ENCODE measurements at places on chromosomes 2 and 18.

GRCh38 chr2:241063093-241063551 lies 39.0 kb downstream of the MTERF4 start:
- DNase-seq: no peak

DNA sequence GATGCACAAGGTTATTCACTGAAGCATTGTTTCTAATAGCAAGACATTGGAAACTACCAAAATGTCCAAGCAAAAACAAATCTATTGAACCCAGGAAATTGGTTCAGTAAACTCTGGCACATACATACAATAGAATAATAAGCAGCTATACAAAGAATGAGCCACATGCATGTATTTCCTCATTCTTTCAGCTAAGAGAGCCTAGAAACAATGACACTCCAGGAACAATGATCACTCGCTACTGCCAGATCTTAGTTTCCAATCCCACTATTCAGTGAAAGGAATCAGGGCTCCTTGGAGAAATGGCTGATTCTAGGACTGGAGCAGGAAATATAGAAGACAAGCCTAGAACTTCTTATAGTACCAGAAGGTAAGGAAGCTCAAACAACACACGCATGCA lies 221.9 kb upstream of the AGAP1 start:
- DNase-seq: no peak

DNA sequence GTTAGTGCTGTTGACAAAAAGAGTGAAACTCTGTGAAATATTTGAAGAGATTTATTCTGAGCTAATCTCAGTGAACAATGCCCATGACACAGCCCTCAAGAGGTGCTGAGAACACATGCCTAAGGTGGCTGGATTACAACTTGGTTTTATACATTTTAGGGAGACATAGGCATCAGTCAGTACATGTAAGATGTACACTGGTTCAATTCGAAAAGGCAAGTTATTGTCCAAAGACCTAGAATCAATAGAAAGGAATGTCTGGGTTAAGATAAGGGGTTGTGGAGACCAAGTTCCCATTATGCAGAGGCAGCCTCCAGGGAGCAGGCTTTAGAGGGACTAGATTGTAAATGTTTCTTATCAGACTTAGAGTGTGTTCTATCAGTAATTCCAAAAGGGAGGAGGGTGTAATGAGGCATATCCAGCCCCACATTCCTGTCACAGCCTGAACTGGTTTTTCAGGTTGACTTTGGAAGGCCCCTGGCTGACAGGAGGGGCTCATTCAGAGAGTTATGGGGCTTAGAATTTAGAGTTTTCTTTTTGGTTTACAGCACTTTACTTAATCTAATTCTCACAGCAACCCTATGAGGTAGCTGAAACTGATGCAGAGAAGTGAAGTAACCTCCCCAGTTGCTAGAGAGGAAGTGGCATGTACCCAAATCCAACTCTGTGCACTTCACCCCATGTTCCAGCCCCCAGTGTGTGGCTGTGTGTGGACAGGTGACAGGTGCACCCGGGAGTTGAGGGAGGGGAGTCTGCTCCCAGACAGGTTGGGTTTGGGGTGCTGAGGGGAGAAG lies 28.3 kb upstream of the ASAP2 start:
- no peak for DNase-seq

DNA sequence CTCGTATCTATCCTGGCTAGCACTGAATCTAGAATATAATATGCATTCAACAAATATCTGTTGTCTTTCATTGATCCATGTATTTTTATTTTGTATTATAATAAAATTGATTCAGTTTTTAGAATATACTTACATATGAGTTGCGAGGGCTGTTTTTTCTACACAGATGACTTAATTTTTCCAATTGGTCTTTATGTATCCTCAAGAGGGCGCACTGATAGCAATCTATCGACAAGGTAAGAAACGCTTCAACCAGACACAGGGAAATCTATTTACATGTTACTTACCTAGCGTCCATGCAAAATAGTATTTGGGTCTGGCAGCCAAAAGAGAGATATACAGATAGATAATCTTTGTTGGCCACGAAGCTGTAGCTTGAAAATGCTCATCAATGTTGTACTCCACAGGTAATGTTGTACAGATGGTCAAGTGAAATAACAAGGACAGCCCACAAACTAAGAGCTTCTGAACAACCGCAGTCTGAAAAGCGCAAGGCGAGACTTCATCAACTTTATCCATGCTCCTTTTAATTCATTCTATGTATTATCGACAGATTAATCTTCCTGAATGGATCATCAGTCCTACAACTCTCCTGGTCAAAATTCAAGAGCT lies 35.5 kb upstream of the KIDINS220 start:
- no peak for DNase-seq

GRCh38 chr2:170034596-170034995 lies 143.4 kb upstream of the MYO3B start:
- DNase-seq: no peak

- DNase-seq: no peak
Observed at GRCh38 chr2:38074764-38075506, 1.0 kb downstream of the CYP1B1 start.

GRCh38 chr2:25651066-25651465 lies 22.3 kb downstream of the DTNB start:
- DNase-seq: no peak

DNA sequence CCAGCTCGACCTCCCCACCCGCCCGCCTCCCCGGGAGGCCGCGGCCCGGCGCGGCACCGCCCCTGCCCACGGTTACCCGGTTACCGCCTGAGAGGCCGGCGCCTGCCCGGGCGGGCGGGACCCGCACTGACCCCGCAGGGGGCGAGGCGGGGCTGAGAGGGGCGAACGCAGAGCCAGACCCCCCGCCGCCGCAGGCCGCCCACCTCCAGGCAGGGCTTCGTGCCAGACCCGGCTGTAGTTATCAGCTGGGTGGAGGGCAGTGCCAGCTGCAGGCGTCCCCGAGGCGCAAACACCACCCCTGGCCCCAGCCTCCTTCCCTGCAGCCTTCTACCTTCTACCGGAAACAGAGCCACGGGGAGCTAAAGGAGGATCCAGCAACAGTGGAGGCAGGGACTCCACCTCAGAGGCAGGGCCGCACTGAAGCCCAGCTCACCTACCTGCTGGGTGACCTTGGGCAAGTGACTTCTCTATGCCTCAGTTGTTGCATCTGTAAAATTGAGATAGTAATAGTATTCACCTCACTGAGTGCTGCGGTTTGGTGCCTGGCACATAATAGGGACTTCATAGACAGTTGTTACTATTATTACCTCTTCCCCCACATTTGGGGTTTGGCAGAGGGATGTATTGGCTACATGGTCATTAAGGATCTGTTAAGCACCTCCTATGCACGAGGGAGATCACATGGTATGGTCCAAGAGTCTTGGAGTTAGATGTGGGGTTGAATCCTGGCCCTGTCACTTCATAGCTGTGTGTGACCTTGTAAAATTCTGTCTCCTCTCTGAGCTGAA lies 231.6 kb upstream of the SMAD2 start:
- DNase-seq: no peak

DNA sequence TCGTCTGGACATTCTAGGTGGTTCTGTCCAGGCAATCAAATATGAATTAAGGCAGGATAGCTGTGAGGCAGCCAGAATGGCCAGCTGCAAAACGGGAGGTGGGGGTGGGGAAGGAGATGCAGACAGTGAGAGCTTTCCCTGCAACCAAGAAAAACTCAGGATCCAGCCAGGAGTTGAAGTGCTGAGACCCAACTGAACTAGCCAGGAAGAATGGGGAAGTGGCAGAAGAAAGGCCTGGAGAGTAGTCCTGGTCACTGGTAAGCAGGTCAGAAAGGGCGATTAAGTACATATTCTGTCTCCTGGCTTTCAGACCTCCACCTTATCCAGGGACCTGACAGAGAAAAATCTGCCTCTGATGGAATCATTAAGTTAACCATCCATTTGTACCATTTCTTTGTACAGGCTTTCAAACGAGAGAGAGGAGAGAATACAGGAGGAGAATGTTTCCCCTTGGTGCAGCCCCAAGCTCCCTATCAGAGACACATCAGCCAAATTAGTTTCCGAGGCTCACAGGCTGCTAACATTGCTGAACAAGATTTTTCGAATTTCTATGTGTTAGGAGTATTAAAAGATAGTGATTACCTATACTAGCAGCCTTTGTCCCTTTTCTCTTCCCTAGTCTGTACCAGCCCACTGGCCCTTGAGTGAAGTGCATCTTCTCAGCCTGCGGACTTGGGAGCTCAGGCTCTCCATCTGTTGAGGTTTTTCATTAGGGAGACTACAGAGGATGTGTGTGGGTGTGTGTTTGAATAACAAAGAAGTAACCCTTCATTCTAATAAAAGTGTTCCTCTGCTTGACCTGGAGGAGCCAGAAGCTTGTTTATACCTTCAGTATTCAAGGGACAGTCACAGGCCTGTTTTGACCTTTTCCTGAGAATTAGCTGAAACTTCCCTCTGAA lies 12.5 kb upstream of the HOXD1 start:
- no peak for DNase-seq

- DNase-seq: no peak
Observed at GRCh38 chr2:33205693-33206434, 259.1 kb downstream of the LTBP1 start.

DNA sequence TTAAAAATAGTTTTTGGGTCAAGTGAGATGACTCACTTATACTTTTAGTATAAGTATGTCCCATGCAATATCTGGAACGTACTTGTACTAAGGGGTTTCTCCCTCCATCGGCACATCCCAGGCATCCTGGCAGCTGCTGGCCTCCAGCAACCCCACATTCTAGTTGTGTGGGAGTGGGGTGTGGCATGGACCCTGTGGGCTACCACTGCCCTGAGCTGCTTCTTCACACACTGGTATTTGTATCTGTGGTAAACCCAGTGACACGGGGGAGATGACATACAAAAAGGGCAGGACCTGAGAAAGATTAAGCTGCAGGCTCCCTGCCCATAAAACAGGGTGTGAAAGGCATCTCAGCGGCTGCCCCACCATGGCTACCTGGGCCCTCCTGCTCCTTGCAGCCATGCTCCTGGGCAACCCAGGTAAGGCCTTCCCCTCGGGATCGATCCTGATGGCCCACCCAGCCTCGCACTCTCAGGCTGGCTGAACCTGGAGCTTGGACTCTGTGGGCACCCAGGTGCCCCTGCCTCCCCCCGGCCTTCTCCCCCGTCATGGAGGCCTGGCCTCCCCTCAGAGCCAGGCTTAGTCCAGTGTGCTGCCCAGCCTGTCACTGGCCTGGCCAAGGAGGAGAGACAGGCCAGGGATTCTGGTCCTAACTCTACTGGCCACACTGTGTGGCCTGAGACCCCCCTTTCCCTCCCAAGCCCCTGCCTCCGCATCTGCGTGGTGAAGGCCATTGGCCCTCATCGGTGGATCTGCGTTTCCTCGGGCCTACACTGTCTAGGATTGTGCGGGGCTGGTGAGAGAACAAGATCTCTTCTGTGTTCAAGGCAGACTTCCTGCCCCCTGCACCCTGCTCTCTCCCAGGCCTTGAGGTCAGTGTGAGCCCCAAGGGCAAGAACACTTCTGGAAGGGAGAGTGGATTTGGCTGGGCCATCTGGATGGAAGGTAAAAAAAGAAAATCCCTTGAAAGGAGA lies at the start of gene GNLY:
TSS of gene GNLY (plus strand) at position 307 of the 974 bp plus-strand sequence. CDS start at position 368, 61 bp downstream.
- no peak for DNase-seq

DNA sequence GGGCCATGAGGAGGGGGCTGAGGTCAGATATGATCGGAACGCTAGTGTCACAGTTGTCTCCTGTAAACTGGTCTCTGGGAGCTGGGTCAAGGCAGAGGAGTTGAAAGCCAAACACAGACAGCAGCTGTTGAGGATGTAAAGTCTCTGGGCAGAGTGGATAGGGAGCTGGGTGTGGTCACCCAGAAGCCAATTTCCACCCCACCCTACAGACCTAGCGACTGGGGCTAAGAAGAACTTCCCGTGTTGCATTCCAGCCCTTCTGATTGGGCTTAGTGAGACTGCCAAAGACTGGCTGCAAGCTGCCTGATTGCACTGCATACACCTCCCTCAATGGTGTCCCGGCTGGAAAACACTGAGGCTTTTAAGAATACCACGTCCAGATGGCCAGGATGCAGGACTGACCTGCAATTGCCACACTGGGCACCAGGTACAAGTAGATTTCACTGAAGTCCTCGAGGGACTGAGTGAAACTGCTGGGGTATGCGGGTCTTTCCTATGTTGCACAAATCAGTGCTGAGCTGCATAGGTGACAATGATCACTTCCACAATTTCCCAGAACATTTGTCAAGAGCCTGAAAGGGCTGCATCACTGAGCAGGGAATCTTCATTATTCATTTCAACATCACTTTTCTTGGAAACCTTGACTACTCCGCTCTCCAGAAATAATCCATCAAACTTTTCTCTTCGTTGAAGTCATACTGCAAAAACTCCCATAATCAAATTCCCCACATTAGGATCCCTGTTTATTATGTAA lies 43.1 kb upstream of the EML4 start:
- no peak for DNase-seq

DNA sequence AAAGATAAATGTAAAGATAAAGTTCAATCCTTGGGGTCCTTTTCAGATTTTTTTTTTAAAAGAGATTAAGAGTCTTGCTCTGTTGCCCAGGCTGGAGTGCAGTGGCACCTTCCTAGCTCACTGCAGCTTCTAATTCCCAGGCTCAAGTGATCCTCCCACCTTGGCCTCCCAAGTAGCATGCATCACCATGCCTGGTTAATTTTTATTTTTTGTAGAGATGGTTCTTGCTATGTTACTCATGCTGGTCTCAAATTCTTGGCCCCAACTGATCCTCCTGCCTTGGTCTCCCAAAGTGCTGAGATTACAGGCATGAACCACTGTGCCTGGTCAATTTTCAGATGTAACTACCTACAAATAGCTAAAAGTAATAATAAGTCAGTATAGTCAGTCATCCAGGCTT lies 21.1 kb downstream of the NFE2L2 start:
- no peak for DNase-seq

DNA sequence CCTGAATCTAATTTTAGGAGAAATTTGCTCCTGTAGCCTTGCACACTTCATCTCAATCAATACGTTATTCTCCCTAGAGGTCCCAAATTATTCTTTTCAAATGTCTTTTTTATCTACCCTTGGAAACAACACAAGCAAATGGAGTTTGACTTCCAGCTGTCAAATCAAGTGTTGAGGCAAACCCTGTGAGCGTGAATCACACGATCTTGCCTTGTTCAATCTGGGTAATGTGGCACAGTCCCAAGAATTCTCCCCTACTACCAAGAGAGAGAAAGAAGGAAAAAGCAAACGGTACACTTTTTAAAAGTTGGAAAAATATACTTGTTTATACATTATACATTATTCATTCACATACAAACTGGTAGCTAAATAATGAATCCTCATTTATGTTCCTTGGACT lies 2035.3 kb upstream of the CELF4 start:
- no peak for DNase-seq

GRCh38 chr18:48613589-48614404 lies 75.0 kb downstream of the CTIF start:
- no peak for DNase-seq

GRCh38 chr2:233800208-233800607 lies 22.1 kb downstream of the MROH2A start:
- no peak for DNase-seq

- DNase-seq: peak; percentile 88
Observed at GRCh38 chr18:49561289-49562193, at the start of gene LIPG. LIPG (plus strand) TSS chr18:49562057; CDS start chr18:49562309, 252 bp downstream.

DNA sequence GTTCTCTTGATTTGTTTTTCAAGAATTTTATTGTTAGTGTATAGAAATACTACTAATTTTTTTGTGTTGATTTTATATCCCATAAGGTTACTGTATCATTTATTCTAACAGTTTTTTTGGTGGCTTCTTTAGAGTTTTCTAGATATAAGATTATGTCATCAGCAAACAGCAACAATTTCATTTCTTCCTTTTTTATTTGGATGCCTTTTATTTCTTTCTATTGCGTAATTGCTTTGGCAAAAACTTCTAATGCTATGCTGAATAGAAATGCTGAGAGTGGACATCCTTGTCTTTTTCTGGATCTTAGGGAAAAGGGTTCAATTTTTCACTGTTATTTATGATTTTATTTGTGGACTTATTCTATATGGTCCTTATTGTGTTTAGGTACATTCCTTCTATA lies 298.8 kb downstream of the RPRM start:
- no peak for DNase-seq

- no peak for DNase-seq
Observed at GRCh38 chr2:120358734-120359465, 13.0 kb downstream of the INHBB start.
